Activated CD8-positive, alpha-beta T cell treated with anti-CD3 and anti-CD28 coated beads, Interleukin-2, amount 10 ng/mL, durations not matched to agents 7 days and 5 days (primary cell): ENCODE measurements at places on chromosomes 5 and 9.

GRCh38 chr5:133035224-133035623, 8.9 kb upstream of the ZCCHC10 start:
- H3K4me3 ChIP-seq = no peak overlapping the region
- H3K27ac ChIP-seq = no peak overlapping the region
- DNase-seq = no peak
- peaks cover 7% of the 10 kb centered on the region for H3K4me1 ChIP-seq
- H3K27me3 ChIP-seq = peaks cover 6% of the 10 kb centered on the region

DNA sequence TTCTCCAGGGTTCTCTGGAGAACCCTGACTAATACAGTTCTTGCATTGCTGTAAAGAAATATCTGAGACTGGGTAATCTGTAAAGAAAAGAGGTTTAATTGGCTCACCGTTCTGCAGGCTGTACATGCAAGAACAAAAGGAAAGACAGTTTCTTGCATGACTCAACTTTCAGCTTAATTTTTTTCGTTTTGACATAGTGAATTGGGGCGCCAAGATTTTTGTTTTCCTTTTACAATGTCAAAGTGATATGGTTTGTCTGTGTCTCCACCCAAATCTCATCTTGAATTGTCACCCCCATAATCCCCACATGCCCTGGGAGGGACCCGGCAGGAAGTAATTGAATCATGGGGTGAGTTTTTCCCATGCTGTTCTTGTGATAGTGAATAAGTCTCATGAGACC, 11.8 kb upstream of the CRHBP start:
- H3K27me3 ChIP-seq = peaks cover 24% of the 10 kb centered on the region
- H3K36me3 ChIP-seq = no peaks in the 10 kb centered on the region
- no peak overlapping the region for H3K4me3 ChIP-seq
- no peaks in the 10 kb centered on the region for H3K4me1 ChIP-seq
- H3K27ac ChIP-seq = no peak overlapping the region
- DNase-seq = no peak

- H3K36me3 ChIP-seq = no peaks in the 10 kb centered on the region
- no peak for DNase-seq
- peaks cover 2% of the 10 kb centered on the region for H3K27me3 ChIP-seq
These were observed 7.6 kb upstream of the PRRC2B start for GRCh38 chr9:131386281-131386680.

DNA sequence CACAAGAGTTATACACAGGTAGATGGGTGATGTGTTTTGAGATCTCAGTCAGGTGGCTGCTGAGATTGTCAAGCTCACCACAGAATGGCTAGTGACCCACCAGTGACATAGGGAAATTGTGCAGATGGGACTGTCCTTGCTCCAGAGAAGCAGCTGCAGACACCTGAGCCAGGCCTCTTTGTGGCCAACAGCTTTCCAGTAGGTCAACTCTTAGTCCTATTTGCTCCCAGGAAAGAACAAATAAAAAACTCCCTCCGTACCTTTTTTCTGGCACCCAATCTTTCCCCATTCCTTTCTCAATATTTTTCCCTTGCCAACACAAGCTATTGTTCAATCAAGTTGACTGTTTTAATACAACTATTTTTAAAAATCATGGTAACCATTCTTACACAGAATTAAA, 14.2 kb downstream of the IARS1 start:
- H3K4me3 ChIP-seq = no peak overlapping the region
- peaks cover 68% of the 10 kb centered on the region for H3K36me3 ChIP-seq
- no peaks in the 10 kb centered on the region for H3K27me3 ChIP-seq
- peaks cover 47% of the 10 kb centered on the region for H3K4me1 ChIP-seq
- DNase-seq = no peak
- no peak overlapping the region for H3K27ac ChIP-seq

DNA sequence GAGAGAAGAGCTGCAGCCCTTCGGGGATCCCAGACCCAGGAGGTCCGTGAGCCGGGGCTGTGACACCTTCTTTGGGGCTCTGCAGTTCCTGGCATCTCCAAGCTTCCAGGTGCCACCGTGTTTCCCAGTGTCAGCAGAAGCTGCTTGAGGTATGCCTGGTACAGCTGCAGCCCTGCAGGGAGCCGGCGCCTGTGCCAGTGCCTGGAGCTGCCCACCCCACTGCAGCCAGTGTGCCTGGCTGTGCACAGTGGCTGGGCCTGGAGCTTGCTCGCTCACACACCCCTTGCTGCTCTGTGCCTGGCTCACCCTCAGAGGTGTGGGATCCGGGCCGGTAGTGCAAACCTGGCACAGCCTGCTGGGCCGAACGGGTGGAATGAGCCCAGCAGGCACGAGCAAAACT, 65.5 kb downstream of the NACC2 start:
- no peak overlapping the region for H3K4me3 ChIP-seq
- H3K27me3 ChIP-seq = no peaks in the 10 kb centered on the region
- DNase-seq = no peak
- no peak overlapping the region for H3K27ac ChIP-seq
- peaks cover 3% of the 10 kb centered on the region for H3K36me3 ChIP-seq
